H1 (cell line): ENCODE measurements at places on chromosomes 16 and 17. TPM values are rescaled to one million over a fixed set of nuclear protein-coding genes. Genes with fewer than 3 reads are reported as not detected.

DNA sequence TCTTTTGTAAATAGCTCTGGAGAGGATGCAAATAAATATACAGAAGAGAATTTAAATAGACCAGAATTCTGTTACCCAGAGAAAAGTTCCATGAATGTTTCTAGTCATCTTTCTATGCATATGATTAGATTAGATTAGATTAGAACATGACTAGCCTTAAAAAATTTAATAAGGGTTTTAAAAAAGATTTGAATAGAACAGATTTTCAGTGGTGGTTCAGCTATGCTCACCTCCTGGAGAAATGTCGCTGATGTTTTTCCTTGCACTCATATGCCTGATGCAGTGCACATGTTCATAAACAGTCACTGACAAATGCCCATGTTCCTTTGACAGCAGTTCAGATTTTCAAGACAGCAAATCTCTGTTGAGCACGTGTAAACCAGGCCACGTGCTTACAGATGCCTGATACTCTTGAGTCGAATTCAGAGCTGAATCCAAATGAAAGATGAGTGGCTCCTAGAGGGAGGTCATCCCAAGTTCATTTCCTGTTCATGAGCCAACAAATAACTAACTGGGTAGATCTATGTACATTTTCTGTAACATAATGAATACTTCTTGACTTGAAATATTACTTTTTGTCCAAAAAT lies 19.9 kb upstream of the RAB11FIP4 start:
- no peak for DNase-seq

DNA sequence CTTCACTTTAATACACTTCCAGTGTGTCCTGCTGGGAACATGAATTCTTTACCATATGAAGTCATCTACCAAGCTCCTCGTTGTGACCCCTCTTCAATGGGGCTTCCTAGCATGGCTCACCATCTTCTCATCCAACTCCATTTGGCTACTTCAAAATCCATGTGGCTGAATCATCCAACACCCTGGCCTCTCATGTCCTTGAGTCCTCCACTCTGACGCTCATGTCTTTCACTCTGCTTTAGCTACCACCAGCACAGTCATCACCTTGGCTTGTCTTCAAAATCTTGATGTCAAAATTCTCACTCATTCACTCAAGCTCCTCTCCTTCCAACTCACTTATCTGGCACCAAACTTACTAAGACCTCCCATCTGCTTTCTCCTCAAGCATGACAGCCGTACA lies 35.8 kb downstream of the AMFR start:
- DNase-seq: no peak

DNA sequence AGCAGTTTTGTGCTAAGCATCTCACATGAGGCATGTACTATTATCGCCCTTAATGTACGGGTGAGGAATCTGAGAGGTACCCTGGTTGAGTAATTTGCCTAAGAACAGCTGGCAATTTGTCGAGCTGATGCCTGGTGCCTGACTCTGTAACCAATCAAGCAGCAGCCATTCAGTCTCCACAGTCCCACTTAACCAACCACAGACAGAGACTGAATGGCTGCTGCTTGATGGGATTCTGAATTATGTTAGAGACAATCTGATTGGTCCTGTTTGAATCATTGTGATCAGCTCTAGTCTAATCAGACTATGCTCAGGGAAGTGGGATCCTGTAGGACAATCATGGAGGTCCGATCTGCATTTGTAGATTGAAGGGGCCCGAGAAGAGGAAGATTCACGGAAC lies 447.0 kb downstream of the SHISA9 start:
- no peak for DNase-seq

DNA sequence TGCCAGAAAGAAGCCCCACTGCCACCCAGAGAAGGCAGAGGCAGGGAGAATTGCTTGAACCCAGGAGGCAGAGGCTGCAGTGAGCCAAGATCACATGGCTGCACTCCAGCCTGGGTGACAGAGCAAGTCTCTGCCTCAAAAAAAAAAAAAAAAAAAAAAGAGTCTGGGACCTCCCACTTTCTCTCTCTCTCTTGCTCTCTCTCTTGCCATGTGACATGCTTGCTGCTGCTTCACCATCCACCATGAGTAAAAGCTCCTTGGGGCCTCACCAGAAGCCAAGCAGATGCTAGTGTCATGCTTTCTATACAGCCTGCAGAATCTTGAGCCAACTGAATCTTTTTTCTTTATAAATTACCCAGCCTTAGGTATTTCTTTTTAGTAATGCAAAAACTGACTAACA lies 21.5 kb upstream of the SRSF1 start:
- no peak for DNase-seq

- no peak for DNase-seq
Observed at GRCh38 chr16:67773099-67773498, 33.3 kb downstream of the RANBP10 start.

- DNase-seq: no peak
Observed at GRCh38 chr17:63291258-63291657, 154.8 kb downstream of the CYB561 start.

DNA sequence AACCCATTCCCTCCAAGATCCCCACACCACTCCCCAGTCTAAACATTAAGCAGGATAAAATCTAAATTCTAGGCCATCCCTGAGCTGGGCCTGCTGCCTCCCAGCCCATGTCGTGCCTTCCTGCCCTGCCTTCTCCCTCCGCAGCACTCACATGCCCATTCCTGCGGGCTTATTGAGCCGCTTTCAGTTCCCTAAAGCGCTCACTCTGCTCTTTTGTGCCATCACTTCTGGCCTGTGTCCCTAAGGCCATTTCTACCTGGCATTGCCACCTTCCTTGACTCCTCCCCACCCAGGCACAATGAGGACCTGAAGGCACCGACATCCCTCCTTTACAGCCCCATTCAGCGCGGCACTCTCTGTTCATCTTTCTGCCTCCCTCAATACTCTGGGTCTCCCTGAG lies 13.0 kb upstream of the RAB5C start:
- no peak for DNase-seq

DNA sequence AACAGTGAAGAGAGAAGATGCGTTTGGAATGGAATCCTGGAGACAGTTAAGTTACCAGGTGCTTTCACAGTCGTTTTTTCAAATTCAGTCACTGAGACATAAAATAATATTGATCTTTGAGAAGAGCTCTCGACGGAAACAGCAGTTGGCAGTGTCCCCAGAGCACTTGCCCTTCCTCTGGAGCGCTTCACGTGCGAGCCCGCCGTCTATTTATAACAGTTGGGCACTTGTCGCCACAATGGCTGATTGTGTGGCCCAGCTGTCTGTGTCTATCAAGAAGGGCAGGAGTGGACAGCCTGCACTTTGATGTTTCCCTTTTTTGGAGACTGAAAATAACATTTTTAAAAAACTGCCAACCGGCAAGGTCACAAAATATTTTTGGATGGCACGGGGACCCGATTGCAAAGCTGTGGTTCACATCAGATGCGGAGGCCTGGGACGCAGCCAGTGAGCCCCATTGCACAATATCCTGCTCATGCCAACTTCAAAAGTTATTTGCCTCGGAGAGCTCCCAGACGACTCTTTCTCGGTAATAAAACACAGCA lies 62.9 kb downstream of the ADCY9 start:
- DNase-seq: no peak

DNA sequence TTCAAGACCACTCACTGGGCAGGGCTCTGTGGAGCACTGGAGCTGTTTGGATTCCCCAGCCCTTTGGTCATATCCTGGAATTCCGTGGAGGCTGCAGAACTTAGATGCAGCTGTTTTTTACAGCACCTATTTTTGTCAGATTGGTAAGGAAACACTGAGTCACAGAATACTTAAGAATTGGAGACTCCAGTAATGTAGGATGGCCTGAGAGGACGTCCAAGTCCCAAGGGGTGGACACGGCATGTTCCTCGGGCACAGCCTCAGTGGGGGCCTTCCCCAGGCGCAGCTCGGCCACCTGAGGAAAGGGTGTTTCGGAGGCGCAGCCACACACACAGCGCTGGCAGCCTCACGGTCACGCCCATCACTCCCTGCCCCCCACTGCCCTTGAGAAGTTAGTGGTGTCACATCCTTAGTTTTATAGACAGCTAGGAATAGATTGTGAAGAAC lies 14.8 kb downstream of the PLD6 start:
- no peak for DNase-seq

TMIGD1 gene
- total RNA-seq: not detected in 2 replicates

C16orf74 gene
- total RNA-seq: 6.1 and 7.3 TPM in 2 replicates

GLG1 gene
- total RNA-seq: 137 and 139 TPM in 2 replicates

ADAMTS18 gene
- total RNA-seq: 0.19 TPM in 2 replicates

KIF18B gene
- 58.1 and 59.4 TPM in 2 replicates for total RNA-seq

CHAD gene
- 0.17 TPM in 1 of 2 replicates, not detected in the other for total RNA-seq

KRTAP4-6 gene
- not detected in 2 replicates for total RNA-seq

CCL8 gene
- not detected in 2 replicates for total RNA-seq

NKIRAS2 gene
- 31.1 and 34.5 TPM in 2 replicates for total RNA-seq

KRTAP1-5 gene
- total RNA-seq: not detected in 2 replicates

TNK1 gene
- total RNA-seq: 7.6 and 8.7 TPM in 2 replicates
